ENCODE measurements at places on chromosomes 6 and 20.

GRCh38 chr6:169047345-169047744, 206.3 kb downstream of the THBS2 start:
- DNase-seq: no peak

DNA sequence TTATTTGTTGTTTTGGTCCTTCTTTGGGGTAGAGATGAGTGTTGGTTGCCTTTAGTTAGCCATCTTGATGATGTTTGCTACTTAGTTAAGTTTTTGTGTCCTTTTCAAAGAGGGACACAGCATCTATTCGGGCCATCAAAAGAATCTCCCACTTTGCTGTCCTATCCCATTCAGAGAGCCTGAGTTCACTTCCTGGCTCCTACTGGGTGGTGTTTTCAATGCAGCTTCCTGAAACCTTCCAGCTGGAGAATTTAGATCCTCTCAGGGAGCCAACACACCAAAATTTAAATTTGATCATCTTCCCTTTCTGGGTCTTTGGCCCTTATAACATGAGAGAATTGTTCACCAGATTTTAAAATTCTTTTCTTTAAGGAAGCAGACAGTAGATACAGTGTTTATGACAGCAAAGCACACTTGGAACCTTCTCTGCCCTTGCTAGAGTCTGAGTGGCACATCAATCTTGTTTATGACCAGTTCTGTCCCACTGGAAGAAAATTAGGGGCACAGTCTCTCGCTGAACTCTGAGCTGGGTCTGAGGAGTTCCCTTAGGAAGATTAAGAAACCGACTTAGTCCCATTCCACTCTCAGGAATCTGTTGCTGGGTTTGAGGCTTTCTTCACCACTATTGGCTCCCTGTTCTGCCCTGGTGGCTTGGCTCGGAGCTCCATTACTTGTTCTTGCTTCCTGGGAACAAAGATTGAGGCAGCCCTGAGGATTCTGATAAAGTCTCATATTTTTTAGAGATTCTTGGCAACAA, 115.5 kb downstream of the CCDC170 start:
- no peak for DNase-seq

DNA sequence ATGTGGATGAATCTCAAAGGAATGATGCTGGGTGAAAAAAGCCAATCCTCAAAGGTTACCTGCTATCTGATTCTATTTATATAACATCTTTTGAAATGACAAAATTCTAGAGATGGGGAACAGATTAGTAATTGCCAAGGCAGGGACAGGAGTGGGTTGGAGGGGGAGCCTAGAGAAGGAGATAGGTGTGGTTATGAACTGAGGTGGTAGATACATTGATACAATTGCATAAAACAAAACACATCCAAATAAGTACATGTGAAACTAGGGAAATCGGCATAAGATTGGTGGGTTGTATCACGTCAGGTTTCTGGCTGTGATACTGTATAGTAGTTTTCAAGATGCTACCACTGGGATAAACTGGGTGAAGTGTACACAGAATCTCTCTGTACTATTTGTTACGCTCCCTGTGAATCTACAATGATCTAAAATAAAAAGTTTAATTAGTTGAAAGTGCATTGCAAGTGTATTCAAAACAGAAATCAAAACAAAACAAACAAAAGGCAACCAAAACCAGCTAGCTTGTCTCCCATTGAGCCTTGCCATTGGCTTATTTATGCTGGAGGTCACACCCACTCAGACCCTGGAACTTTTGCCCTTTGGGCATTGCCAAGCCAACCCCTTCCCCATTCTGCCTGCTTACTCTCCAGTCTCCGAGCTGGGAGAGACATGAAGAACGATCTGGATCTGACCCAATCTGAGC, 27.8 kb downstream of the PPP1R16B start:
- DNase-seq: no peak

DNA sequence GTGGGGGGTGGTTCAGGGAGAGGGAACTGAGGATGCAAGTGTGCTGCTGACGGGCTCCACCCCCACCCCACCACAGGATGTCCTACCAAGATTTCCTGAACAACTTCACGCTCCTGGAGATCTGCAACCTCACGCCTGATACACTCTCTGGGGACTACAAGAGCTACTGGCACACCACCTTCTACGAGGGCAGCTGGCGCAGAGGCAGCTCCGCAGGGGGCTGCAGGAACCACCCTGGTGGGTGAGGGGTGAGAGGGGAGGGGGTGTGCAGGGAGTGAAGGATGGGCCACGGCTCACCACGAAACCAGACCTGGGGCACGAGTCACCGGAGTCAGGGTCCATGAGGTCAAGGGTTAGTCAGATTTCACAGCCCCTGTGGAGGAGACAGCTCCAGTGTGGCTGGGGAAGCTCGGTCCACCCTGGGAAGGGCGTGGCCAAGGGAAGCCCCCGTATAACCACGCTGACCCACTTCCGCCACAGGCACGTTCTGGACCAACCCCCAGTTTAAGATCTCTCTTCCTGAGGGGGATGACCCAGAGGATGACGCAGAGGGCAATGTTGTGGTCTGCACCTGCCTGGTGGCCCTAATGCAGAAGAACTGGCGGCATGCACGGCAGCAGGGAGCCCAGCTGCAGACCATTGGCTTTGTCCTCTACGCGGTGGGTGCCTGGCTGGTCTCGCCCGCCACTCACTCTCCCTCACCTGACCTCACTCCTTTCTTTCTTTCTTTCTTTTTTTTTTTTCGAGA, 18.3 kb downstream of the CAPN11 start:
- no peak for DNase-seq

GRCh38 chr20:22342410-22342809, 242.0 kb downstream of the FOXA2 start:
- DNase-seq: no peak

GRCh38 chr6:63742060-63742459, 106.5 kb downstream of the PHF3 start:
- no peak for DNase-seq

- DNase-seq: no peak
Measured at GRCh38 chr6:119339941-119340456, 9.6 kb downstream of the MAN1A1 start.

GRCh38 chr6:99606656-99607415, at the start of gene PRDM13:
PRDM13 (plus strand) TSS chr6:99606833; CDS start chr6:99607035, 202 bp downstream.
- DNase-seq: no peak

DNA sequence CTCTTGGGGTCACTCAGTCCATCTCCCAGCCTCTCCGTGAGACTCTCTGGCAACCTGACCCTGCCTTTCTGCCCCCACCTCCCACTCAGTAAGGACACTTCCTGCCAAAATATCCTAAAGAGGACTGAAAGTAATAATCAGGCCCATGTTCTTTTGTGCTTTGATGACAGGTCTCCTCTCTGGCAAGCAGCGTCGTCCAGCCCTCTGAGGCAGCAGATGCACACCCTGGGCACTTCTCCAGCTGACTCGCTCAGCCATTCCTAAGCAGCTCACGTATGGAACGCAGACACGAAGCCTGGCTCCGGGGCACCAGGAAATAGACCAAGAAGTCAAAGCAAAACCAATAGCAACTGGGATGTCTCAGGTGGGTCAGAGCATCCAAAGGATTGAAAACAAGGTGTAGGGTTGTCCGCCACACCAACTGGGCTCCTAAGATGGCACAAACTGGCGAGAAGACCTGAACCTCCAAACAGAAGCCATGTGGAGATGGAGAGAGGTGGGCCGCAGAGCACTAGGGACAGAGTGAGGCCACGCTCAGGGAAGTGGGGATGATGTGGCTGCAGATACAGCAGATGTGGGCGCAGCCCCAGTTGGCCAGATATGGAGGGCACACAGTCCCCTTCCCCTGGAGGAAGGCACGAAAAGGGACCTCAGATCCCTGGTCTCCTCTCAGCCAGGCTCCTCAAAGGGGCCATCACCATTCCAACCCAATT, 99.3 kb downstream of the PRND start:
- peak; percentile 73 for DNase-seq

DNA sequence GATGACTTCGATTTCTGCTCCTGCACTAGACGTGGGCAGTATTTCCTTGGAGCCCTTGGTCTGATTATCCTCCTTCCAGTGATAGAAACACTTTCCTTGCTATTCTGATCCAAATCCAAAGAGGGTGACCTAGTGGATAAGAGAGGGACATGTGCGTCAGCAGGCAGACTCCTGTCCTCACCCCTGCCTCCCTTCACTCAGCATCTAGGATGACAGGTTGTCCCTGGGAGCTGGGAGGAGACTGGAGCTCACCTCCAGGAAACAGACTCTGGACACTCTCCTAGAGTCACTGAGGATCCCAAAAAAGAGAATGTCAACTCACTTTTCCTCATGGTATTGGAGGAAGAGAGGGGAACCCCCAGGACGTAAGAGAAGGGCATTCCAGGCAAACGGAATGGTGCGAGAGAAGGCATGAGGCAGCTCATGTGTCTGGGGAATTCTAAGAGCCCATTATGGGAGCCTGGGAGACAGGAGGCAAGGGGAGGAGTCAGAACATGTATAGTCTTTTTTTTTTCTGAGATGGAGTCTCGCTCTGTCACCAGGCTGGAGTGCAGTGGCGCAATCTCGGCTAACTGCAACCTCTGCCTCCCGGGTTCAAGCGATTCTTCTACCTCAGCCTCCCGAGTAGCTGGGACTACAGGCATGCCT, 2.2 kb downstream of the C20orf173 start:
- no peak for DNase-seq

- no peak for DNase-seq
Measured at GRCh38 chr6:45431317-45432065, 53.8 kb upstream of the SUPT3H start.

DNA sequence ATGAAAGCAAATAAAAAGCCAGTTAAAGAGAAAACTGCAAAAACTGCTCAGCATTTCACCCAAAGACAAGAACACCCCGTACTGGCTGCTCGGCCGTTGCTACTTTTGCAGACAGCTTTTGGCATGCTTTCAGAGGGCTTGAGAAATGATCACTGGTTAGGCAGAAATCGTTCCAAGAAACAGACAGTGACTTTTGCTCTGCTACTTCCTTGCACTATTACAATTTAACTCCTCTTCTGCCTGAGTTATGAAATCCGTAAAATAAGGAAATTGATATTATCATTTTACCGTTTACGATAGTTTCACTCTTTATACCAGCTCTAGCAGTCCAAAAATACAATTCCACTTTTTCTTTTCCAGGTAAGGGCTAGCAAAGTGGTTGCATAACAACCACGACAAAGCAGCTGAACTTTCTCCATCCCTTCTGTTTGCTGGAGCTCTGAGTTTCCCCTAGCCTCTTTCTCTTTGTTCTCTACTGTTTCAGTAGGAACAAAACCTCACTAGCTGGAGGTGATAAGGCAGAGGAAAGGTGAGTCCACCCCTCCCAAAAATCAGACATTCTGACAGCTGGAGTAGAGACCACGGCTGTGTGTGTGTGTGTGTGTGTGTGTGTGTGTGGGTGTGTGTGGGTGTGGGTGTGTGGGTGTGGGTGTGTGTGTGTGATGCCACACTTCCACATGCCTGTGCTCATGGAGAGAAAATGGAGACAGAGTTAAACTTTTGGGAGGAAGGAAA, 191.8 kb upstream of the RREB1 start:
- peak; percentile 45 for DNase-seq

GRCh38 chr6:138086573-138087196, 20.5 kb downstream of the PERP start:
- no peak for DNase-seq

GRCh38 chr6:38775870-38776269, 60.8 kb downstream of the DNAH8 start:
- no peak for DNase-seq

GRCh38 chr6:47446669-47447330, 30.8 kb upstream of the CD2AP start:
- no peak for DNase-seq

- peak; percentile 37 for DNase-seq
Measured at GRCh38 chr6:81697559-81697958, 54.9 kb downstream of the TENT5A start.
